ENCODE measurements at places on chromosomes 7 and 10.

GRCh38 chr7:101736084-101736483 is 81.3 kb upstream of the CUX1 start:
- DNase-seq: no peak

- no peak for DNase-seq
These were observed 1.8 kb downstream of the WDR37 start for GRCh38 chr10:1058017-1058416.

DNA sequence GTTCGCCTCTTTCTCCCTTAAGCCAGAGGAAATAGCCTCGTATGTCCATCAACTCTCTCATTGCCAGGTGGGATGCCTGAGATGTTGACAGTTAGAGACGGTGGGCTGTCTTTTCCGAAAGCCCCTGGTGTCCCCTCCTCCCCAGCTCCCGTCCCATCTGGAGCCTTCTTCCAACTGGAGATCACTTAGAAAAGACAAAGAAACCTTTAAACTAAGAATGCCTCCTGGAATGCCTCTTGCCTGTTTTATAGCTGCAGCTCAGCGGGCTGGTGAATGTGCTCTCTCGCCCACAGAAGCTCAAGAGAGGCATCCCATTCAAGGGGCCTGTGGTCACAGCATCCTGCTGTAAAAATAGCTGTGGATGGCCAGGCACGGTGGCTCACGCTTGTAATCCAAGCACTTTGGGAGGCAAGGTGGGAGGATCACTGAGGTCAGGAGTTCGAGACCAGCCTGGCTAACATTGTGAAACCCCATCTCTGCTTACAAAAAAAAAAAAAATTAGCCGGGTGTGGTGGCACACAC is 5.2 kb upstream of the MYL10 start:
- no peak for DNase-seq

GRCh38 chr10:23543691-23544380 is 105.0 kb downstream of the OTUD1 start:
- no peak for DNase-seq

DNA sequence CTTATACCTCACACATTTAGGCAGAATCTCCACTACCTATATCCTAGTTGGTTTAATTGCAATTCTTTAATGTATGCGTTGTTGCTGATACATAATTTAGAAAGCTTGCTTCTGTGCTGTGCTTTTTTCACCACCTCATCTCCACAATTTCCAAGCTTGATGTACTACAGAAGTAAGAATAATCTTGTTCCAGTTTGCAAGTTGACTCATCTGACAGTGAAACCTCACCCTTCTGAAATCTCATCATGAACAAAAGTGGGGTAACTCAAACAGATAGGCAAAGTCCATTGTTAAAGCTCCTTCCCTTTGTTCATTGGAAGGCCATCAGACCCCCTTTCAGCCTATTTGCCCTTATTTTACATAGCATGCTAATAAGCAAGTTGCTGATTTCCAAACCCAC is 13.6 kb downstream of the EIF4EBP2 start:
- no peak for DNase-seq

GRCh38 chr10:119782981-119783664 is 57.3 kb downstream of the INPP5F start:
- DNase-seq: no peak

- no peak for DNase-seq
These were observed 32.1 kb downstream of the MARCHF5 start for GRCh38 chr10:92323079-92323478.

GRCh38 chr10:97651773-97652172 is 11.3 kb downstream of the PI4K2A start:
- DNase-seq: no peak

DNA sequence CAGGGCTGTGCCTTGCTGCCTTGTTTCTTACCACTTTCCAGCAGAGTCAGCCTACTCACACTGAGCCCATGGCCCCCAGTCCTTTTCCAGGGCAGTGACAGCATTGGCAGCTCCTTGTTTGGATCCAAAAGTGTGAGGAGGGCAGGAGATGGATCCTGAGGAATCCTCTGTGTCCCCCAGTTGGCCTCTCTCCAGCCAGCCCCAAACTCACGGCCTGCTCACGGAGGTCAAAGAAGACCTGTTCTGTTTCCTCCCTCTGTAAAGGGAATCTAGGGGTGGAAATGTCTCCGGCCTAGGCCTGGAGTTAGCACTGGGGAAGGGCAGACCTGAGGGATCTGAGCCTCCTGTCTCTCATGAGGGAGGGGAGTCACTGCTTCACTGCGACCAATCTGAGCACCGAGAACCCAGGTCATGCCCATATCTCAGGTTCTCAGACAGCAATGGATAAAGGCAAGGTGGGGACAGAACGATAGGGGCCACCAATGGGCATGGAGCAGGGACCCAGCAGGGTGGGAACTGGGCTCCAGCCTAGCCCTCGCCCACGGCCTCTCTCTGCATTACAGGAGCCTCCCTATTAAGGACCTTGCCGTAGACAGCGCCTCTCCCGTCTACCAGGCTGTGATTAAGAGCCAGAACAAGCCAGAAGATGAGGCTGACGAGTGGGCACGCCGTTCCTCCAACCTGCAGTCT is 23.2 kb downstream of the LDB3 start:
- DNase-seq: no peak

DNA sequence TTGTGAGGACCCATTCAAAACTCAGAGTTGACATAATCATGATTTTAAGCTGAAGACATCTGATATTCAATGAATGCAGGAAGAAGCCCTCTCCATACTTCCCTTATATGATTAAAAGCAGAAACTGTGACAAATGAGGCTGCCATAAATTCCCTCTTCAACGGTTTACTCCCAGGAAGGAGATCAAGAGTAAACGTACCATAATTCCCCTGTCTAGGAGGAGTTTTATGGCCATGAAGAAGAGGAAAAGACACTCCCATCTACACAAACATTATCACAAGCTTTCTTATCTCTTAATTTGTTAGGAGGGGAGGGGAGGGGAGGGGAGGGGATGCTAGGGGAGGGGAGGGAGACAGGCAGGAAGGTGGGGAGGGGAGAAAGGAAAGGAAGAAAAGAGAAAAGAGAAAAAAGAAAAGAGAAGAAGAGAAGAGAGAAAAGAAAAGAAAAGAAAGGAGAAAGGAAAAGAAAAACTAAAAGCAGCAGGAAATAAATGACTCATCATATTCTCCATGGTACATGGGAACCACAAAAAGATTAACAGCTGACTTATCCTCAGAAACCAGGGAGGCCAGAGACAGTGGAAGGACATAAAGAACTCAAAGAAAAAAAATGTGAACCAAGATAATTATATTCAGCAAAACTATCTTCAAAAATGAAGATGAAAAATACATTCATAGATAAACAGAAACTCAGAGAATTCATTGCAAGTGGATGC is 121.6 kb downstream of the ALOX5 start:
- no peak for DNase-seq

GRCh38 chr10:117424171-117424570 is 48.9 kb upstream of the PDZD8 start:
- DNase-seq: no peak

DNA sequence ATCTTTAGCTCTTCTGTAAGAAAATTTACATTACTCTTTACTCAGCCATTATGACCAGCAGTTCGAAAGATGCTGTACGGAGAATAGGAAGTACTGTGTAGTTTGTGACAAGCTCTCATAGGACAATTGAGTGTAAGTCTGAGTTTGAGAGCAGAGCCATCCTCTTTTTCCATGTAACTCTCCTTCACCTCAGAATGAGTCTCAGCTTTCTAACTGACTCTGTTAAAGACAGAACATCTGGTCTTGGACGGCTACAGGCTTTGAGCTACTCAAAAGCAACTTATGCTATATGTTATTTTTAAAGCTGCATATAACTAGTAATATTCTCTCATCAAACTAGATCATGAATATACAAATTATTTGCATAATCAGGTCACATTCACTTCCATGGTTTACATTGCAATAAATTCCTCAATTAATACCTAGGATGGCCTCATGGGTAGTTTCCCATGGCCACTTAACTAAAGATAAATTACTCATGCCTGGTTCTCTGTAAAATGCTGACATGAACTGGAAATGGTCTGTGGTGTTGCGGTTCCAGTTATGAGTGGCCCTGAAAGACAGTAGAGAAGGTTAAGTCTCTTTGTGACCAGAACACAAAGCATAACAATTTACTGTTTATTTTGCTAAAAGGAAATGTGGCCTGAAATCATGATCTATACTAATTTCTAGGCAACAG is 358.7 kb downstream of the PHF14 start:
- DNase-seq: no peak

- DNase-seq: no peak
These were observed 22.5 kb downstream of the DRGX start for GRCh38 chr10:49373361-49373760.

DNA sequence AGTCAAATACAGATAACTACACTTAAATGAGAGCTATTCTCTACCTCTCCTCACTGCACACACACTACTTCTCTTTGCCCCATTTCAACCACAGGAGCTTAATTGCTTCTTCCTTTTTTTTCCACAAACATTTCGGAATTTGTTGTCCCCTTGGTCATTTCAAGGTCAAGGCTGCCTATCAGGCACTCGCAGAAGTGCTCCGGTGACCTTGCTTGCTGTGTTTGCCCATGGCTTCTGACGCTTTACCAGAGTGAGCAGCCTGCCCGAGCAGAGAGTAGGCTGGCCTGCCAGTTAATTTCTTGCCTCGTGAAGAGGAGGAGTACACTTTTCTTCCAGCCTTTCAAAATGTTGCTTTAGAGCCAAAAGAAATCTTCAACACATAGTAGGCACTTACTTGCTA is 297.1 kb upstream of the LRGUK start:
- DNase-seq: no peak

GRCh38 chr10:43053825-43054224 is 23.0 kb upstream of the RET start:
- DNase-seq: no peak

GRCh38 chr10:55852900-55853299 is 508.2 kb downstream of the ZWINT start:
- DNase-seq: no peak

GRCh38 chr7:5567790-5568189 is 144.2 kb upstream of the TNRC18 start:
- DNase-seq: no peak

GRCh38 chr10:122485670-122486069 is 24.3 kb downstream of the HTRA1 start:
- no peak for DNase-seq

DNA sequence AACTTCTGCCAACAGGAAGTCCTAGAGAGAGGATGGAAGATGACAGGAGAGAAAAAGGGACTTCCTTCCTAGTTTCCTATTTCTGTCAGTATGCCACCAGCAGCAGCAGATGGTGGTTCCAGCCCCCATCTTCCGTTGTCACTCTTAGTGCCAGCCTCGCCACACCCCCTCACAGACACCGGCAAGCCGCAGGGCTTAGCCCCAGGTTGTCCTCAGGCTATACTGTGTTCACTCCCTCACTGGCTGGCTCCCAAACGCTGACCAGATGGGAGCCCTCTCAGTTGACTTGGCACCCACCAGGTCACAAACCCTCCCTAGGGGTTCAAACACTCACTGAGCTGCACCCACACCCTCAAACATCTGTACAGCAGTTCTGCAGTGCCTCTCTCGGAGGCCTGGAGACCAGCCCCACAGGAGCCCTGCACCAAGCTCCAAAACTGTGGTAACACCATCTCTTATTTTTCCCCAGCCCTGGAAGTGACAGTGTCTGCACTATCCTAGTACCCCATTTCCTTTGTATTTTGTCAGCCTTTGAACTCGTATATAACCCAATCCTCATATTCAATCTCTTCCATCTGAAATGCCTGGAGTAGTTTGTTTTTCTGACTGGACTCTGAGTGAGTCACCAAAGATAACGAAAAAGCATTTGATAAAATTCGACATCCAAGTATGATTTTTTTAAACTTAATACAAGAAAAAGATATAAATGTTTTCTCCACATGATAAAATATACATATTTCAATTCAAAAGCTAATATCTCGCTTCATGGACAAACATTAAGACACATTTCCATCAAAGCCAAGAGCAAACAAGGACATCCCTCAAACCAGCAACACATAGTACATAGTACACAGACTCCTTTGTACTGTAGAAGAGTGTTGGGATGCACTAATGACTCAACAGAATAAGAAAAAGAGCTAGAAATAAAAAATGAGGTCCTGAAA is 34.5 kb downstream of the SMURF1 start:
- peak; percentile 75 for DNase-seq

DNA sequence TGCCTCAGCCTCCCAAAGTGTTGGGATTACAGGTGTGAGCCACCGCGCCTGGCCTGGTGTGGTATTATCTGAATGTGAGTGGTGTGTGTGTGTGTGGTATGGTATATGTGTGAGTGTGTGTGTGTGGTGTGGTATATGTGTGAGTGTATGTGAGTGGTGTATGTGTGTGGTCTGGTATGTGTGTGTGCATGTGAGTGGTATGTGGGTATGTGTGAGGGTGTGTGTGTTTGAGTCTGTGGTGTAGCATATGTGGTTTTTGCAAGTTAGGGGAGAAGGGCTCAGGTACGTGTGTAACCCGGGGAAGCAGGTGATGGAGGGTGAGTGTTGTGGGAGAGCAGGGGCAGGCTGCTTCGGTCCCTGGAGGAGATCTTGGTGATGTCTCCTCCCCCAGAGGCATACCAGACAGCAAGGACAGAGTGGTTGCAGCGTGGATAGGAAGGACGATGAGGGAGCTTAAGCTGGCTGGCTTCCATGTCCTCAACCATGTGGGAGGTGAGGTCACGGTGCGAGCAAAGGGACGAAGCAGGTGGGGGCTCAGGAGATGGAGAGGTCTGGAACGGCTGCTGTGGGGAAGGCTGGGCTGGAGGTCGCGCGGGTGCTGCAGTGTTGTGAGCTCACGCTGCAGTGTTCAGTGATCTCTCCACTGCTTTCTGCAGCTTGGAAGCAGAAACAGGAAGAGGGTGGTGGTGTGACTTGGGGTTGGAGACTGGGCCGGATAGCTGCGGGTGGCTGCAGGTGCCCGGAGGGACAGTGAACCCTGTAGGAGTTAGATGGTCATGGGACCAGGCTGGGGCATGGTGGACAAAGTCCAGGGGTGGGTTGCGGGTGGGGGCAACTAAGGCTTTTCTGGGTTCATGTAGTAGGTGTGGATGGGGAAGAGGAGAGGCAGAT is 5.0 kb downstream of the ZYX start:
- peak; percentile 63 for DNase-seq

Measured in GF-D8 (cell line).